ENCODE measurements at places on chromosomes 6 and 20.

- no peak for DNase-seq
Observed at GRCh38 chr6:113649276-113649675, 207.9 kb upstream of the MARCKS start.

GRCh38 chr20:52993076-52993475 is 20.9 kb downstream of the TSHZ2 start:
- no peak for DNase-seq

DNA sequence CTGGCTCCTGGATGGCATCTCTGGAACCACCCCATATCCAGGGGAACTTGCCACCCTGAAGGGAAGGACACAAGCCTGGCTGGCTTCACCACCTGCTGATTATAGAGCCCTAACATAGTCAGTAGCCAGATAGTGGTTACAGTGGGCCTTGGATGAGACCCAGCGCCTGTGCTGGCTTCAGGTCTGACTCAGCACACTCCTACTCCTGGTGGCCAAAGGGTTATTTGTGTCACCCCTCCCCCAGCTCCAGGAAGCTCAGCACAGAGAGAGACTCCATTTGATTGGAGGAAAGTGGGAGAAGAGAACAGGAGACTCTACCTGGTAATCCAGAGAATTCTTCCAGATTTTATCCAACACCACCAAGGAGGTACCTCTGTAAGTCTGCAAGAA is 12.8 kb downstream of the SNX14 start:
- peak; percentile 32 for DNase-seq

DNA sequence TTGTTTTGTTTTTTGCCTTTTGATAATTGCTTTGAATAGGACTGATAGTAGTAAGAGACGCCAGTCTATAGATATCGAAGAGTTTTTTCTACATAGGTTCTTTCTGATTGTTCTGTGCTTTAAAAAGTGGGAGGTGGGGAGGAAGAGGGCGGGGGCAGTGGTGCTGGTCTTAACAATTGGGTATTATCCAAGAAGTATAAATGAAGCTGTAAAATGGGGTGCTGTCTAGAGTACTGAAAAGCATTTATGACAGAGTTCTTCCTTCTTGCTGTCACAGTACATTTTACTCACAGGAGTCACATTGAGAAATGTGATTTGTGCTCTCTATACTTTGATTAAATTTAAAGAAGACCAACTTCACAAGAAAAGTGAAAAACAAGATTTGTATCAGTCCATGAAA is 41.0 kb downstream of the MAPK14 start:
- no peak for DNase-seq

GRCh38 chr20:1075616-1076015 is 42.8 kb upstream of the PSMF1 start:
- DNase-seq = no peak

GRCh38 chr6:42394151-42394550 is 57.6 kb downstream of the TRERF1 start:
- DNase-seq = no peak

GRCh38 chr6:108118810-108119768 is 44.5 kb upstream of the OSTM1 start:
- DNase-seq = no peak

DNA sequence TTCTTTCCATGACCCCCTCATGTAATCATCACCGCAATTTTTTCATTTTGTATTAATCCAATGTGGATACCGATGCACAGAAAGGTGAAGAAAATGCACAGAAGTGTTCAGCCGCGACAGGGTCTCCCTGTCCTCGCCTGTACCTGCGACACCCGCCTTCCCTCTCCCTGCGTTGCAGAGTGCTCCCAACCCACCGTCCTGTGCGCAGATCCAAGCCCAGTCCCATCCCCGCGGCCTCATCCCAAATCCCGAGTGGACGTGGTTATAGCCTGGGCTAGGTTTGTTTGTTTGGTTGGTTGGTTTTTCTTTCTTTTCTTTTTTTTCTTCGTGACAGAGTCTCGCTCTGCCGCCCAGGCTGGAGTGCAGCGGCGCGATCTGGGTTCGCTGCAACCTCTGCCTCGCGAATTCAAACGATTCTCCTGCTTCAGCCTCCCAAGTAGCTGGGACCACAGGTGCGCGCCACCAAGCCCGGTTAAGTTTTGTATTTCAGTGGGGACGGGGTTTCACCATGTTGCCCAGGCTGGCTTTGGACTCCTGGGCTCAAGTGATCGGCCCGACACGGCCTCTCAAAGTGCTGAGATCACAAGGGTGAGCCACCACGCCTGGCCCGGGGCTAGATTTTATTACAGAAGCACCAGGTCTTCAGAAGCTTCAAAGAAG is 536 bp upstream of the RAET1G start:
- no peak for DNase-seq

DNA sequence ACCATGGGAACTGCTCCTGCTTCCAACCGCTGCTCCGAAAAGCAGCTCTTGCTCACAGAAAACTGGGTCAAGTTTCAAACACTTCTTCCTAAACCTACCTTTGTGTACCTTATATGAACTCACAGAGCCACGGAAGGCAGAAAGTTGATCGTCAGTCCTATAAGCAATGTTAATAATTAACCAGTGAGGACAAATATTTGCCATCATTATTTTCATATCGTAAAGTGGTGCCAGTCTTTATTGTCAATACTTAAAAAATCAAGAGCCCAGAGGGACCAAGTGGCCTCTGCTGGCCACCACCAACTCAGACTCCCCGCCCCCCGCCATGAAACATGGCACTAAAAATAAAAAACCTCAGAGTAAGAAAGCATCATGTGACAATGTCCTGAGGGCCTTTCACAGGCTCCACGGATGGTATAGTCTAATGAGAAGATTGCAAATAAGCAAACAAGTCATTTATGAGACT is 9.1 kb upstream of the PBOV1 start:
- no peak for DNase-seq

GRCh38 chr20:40997116-40997515 is 31.5 kb upstream of the TOP1 start:
- no peak for DNase-seq

GRCh38 chr6:141195251-141195832 is 937.4 kb upstream of the GJE1 start:
- DNase-seq = no peak

GRCh38 chr6:127300411-127300810 is 33.7 kb downstream of the RNF146 start:
- peak; percentile 95 for DNase-seq
